ENCODE measurements at places on chromosomes 16 and 17.

GRCh38 chr17:14750866-14751265 is 450.0 kb downstream of the HS3ST3B1 start:
- DNase-seq, result no peak

- no peak for DNase-seq
Observed at GRCh38 chr16:76207270-76207669, 69.9 kb upstream of the CNTNAP4 start.

DNA sequence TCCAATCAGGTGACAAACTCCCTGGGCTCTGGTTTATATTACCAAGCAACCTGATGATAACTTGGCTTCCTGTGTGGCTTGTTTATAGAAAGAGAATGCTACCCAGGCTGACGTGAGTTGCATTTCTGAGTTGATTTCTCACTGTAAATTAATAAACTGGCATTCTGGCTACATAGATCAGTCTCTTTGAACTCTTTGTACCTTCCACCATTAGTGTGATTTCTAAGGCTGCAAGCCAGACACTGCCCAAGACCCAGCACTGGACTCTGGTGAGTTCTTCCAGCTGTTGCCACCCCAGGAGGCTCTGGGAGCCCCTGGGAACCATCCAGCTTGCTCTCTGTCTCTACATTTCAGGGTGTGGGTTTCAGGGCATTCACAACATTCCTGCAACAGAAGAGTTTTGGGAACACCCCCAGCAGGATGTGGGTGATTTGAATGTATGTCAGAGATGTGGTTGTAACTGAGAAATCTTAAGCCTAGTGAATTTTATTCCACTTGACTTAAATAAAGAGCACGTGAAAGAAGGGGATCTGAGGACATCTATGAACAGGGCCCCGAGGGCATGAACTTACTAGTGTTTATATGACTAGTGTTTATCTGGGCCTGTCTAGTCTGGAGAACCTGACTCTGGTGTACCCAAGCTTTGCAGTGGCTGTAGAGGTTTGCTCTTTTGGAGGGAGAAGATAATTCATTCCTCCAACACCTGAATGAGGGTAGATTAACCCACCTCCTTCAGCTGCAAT is 30.3 kb upstream of the LRRC37A start:
- peak; percentile 84 for DNase-seq

- no peak for DNase-seq
Observed at GRCh38 chr17:5595831-5596230, 11.5 kb upstream of the NLRP1 start.

DNA sequence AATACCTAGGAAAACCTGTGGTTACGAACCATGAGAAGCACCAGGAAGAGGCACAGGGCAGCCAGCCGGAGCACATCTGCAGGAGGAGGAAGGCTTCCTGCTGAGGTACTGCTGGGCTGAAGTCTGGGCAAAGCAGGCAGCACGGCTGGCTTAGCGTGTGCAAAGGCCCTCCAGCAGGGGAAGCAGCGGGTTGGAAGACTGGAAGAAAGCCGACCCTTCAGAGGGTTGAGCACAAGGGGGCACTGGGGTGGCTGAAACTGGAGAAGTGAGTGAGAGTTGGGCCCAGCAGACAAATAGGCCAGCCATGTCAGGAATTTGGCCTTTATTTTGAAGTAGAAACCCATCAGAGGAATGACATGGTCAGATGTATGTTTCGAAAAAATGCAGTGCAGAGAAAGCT is 12.1 kb upstream of the HSD3B7 start:
- DNase-seq, result no peak

DNA sequence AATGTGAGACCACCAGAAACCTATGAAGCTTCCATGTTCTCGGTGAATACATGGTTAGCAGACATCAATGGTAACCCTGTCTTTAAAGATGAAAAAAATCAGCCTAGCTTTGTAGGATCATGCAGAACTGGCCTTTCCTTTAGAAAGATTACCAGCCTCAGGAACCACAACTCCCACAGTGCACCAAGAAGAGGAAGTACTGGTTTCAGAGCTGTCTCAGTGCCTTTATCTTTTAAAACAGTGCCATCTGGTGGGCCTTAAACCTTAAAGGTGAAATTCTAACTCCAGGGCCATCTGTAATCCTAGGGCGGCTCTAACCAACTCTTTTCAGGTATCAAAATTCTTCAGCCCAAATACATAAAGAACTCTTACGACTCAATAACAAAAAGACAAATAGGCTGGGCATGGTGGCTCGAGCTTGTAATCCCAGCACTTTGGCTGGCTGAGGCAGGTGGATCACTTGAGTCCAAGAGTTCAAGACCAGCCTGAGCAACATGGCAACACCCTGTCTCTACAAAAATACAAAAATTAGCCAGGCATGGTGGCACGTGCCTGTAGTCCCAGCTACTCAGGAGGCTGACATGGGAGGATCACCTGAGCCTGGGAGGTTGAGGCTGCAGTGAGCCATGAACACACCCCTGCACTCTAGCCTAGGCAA is 5.4 kb downstream of the ATPAF2 start:
- peak; percentile 60 for DNase-seq

- no peak for DNase-seq
Observed at GRCh38 chr16:24996301-24996700, 18.9 kb downstream of the ARHGAP17 start.

DNA sequence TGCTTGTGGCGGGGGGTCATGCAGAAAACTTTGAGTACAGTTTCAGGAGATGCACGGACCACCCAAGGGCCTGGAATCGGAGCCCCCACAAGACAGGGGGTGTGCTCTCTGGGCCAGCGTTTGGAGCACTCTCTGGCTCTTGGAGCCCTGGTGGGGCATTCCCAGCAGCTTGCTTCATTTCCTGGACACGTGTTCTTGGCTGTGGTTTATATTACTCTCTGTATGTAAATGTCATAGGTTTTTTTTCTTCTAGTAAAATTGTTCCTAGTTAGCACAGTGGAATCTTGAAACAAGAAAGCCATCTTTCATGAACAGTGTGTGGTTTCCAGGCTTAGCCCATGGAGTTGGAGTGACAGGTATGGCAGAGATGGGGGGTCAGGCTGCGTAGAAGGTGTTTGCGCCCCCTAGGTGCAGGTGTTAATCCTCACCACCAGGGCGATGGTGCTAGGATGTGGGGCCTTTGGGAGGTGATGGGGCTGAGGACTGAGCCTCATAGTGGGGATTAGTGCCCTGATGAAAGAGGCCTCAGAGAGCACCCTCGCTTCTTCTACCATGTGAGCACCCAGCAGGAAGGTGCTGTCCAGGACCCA is 79.8 kb downstream of the JPH3 start:
- peak; percentile 36 for DNase-seq

- no peak for DNase-seq
Observed at GRCh38 chr16:80117556-80118130, 423.1 kb upstream of the DYNLRB2 start.

GRCh38 chr17:7475764-7476422 is 3.5 kb downstream of the ZBTB4 start:
- no peak for DNase-seq

- DNase-seq, result peak; percentile 34
Observed at GRCh38 chr17:32551186-32551955, 64.6 kb downstream of the CDK5R1 start.

DNA sequence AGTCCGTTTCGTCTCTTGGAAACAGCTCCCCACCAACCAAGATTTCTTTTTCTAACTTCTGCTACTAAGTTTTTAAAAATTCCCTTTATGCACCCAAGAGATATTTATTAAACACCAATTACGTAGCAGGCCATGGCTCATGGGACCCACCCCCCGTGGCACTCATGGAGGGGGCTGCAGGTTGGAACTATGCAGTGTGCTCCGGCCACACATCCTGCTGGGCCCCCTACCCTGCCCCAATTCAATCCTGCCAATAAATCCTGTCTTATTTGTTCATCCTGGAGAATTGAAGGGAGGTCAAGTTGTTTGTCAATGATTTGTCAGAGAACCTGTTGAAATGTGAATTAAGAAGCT is 48.2 kb downstream of the IL21R start:
- DNase-seq, result no peak

DNA sequence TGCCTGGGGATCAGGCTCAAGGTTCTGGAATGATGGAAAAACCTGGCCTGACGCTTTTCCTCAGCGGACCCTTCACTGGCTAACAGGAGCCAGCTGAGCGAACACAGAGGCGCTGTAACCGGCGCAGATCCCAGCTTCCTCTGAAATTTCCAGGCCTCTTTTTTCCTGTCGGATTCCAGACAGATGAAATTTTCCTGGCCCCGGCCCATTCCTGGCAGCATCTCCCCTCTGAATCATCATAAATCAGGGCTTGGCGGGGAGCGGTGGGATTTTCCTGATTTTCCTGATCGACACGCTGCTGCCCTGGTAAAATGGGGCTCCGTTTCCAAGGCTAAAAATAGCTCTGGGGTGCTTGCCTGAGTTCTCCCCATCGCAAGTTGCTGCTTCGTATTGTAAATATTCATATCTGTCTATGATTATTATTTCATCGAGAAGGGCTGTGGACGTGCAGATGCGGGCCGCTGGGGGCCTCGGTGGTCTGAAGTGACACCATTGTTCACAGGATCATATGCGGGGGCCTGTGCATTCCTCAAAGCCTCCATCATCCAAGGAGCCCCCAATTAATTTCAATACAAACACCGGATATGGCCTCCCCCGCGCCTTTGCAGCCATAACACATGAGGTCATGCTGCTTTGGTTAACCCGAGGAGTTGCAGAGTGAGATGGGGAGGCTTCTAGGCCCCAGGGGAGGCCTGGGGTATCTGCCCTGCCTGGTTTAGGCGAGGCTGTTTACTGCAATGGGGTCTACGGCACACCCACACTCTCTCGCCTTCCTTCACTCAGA is 45.8 kb upstream of the ETV4 start:
- no peak for DNase-seq

GRCh38 chr17:8318010-8318935 is 8.2 kb downstream of the ARHGEF15 start:
- no peak for DNase-seq

GRCh38 chr17:80361495-80362220 is 53.3 kb upstream of the ENDOV start:
- DNase-seq, result no peak

GRCh38 chr17:55577687-55578086 is 66.4 kb upstream of the SMIM36 start:
- no peak for DNase-seq

GRCh38 chr17:2517539-2517938 is 5.9 kb upstream of the METTL16 start:
- DNase-seq, result no peak

GRCh38 chr17:78438694-78439325 is 60.4 kb downstream of the PGS1 start:
- DNase-seq, result no peak

GRCh38 chr17:66423056-66423955 is 120.9 kb downstream of the PRKCA start:
- DNase-seq, result no peak

- DNase-seq, result no peak
Observed at GRCh38 chr16:85733839-85734170, 17.1 kb downstream of the C16orf74 start.
